ENCODE measurements at places on chromosomes 3 and 15.

DNA sequence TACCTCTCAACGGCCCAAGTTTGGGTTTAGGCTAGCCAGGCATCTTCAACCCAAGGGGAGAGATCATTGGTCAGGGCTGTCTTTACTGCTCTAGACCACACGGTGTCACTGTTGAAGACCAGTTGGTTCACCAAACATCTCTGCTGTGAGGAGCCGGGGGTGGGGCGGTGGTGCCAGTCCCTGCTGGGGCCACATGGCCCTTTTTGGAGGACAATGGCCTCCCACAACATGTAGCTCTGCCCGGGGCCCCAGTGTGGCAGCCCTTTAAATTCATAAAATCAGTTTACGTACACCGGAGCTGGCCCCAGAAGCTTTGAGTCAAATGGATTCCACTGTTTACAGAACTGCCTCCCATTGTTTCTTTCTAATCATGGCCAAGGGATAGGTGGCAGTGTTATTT lies 19.1 kb upstream of the TM4SF18 start:
- DNase-seq, result no peak

DNA sequence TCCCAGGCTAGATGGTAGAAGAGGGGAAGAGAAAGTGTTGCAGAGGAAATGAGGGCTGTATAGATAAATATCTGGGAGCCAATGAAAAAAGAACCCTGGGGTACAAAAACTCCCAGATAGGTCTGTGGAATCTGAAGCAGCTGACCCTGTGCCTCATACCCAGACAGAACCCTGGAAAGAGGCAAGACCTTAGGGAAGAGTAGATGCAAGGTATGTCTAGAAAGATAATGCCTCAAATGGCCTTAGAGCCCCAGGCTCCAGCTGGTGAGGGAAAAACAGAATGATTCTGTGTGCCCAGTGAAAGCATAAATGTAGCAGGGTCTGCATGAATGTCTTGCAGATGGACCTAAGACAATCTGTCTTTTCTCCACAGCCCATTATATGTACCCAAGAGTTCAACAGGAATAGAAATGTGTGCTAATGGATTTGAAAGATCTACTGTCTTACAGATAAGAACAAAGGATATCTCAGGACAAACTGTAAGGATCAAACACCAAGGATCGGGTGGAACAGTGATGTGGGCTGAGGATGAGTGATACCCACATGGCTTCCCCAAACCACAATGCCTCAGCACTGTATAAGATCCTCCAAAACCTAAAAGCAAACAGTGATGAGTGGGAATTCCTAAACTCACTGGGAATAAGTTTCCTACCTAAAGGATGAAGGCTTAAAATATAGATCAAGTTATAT lies 58.8 kb downstream of the NCEH1 start:
- DNase-seq, result no peak

- DNase-seq, result no peak
Observed at GRCh38 chr15:76057332-76058000, 2.3 kb upstream of the TMEM266 start.

DNA sequence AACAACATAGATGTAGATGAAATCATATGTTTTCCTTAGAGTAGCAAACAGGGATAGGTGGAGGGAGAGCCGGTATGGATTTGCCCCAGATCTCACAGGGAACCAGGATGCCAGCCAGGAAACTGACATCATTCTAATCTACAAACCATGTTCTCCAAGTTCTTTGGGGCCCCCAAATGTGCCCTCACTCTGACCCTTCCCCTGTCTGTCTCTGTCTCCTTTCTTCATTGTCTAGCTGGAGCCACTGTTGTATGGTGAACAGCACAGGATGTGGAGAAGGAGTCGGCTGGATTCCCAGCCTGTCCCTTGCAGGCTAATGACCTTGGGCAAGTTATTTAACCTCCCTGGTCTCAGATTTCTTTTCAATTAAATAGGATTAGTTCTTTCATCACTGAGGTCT lies 962 bp downstream of the ATP13A5 start:
- no peak for DNase-seq

DNA sequence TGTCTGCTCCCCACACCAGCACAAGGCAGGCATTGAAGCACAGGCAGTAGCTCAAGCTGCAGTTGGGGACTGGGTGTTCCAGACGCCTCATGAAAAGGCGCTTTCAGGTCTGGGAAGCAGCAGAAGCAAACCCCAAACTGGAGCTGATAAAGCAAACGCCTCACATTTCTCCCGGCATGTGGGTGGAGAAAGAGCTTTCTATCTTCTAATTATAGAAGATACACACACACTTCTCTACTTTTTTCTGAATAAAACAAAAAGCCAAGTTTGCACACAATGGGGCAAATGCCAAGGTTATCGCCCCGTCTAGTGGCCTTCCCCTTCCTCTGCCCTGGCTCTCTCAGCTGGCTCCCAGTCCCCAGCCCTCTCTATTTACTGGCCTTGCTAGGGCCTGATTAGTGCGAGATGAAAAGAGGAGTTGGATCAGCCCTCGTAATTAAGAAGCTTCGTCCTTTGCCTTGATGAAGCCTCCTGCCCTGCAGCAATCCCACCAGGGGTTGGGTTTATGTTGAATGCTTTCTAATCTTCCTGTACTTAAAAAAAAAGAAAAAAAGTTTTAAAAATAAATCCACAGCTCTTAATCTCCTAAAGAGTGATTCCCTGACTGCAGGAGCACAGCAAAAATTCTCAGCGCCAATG lies 120.2 kb downstream of the MEGF11 start:
- no peak for DNase-seq

- no peak for DNase-seq
Observed at GRCh38 chr15:68080334-68080733, 26.2 kb downstream of the PIAS1 start.

DNA sequence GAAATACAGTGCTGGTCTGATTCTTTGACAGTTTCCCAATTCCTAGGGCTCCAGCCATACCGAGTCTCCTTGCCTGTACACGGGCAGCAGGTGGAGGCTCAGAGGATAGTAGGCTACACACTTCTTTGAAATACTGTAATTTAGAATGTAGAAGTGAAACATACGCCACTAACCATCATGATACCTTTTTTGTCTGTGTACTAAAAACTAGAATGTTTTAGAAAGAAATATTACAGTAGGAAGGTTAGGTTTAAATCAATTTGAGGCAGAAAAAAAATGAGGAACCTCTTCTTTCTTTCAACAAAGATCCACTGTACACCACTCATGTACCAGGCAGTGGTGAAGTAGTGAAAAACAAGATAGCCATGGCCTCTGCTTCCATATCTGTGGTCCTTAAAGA lies 354.7 kb downstream of the MCTP2 start:
- no peak for DNase-seq

GRCh38 chr3:134081211-134081610 lies 51.5 kb upstream of the SLCO2A1 start:
- no peak for DNase-seq

DNA sequence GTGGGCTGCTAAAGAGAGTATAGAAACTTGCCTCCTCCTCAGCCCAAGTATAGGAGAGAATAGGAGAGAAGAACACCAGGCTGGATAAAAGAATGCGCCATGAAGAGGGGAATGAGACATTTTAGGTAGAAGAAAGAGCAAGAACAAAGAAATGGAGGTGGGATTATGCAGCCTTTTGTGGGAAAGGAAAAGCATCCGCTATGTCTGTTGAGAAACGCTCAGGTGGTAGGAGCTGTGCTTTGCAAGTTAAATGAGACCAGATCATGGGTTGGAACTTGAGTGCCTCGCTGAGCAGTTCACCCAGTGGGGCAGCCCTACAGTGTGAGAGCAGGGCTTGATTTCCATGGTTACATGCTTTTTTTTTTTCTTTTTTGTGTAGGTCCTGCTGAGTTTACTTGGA lies 11.5 kb upstream of the RTP1 start:
- DNase-seq, result no peak

DNA sequence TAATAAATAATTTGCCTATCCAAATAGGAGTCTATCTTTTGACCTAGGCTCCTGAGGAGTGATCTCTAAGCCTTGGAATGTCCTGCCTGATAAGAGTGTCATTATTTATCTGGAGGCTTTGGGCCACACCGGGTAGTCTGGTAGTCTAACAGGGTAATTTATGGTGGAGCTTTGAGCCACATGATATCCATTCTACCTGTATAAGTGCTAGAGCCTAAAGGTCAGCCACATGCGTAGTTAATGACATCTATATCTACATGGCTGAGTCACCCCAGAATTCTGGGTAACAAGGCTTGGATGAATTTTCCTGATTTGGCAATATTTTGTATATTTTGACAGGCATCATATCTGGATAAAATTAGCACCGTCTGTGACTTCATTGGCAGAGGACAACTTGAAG lies 681.4 kb downstream of the MCTP2 start:
- DNase-seq, result no peak

- DNase-seq, result no peak
Observed at GRCh38 chr3:186630950-186631641, 9.1 kb upstream of the FETUB start.

DNA sequence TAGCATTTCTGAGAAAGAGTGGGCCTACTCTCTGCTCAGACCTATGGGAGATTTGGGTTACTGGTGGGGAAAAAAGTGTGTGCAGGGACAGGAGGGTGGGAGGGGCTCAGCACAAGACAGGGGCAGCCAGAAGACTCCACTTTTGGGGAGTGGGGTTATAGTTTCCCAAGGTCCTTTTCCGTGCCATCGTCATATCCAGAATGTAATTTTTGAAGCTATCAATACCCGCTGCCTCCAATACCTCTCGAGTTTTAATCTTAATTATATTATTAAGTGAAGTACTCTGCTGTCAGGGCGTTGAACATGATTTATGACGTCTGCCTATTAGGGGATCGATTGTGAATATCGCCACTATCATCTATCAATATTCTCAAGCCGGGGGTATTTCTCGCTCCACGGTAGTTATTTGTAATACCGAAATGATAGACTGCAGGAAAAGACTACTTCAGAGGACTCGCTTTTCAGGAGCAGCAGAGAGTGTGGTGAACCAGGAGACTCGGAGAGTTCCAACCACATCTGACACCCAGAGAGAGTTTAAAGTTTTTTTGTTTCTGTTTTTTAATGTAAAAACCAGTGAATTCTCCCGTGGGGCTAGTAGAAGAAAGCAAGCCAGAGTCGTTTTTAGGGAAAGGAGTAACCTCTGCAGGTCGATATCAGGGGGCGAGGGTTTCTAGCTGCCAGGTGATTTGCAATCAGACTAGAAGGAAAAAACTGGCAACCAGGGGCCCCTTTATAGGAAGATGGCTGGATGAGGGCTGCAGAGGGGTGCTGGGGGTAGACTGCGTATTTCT lies 20.6 kb downstream of the NR2F2 start:
- no peak for DNase-seq

- DNase-seq, result no peak
Observed at GRCh38 chr3:25287291-25287884, 140.7 kb upstream of the RARB start.

DNA sequence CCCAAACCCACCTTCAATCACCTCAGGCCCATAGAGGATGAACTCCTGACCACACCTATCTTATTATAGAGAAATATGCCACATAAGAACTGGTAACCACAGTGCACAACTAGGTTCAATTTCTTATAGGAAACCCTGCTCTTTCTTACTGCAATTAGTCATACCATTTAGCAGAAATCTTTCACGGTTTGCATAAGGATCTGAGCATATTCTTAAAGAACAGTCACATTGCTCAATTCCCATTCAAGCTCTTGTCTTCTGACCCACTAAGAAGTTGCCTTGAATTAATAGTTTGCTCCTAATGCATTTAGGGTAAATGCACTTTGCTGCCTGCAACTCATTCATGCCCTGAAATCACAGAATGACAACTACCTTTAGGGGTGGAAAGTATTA lies 9.2 kb downstream of the ERC2 start:
- DNase-seq, result no peak
